ENCODE measurements at places on chromosomes 6 and 20.
A peak's percentile ranks its signal among the peaks of the same experiment; 100 is the strongest.

DNA sequence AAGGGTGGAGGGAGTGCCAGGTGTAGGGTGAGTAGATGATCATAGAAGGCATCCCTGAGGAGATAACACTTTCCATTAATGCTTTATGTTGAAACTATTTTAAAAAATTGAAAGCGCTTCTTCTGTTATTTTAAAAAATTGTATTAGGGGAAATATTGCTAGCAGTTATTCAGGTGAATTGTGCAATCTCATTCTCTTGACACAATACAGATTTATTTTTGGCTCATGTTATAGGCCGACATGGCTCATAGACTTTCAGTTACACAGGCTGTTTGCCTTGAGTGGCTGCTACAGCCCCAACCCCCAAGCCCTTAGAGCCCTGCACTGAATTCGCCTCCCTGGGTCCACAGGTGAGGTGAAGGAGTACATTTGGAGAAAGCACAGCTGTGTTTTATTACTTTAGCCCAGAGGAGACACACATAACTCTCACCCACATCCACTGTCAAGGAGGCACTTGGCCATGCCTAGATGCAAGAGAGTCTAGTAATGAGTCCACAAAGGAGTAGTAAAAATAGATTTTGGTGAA lies 228.2 kb downstream of the RFPL4B start:
- DNase-seq = no peak

GRCh38 chr6:107634324-107635056 lies 144.6 kb downstream of the SOBP start:
- no peak for DNase-seq

DNA sequence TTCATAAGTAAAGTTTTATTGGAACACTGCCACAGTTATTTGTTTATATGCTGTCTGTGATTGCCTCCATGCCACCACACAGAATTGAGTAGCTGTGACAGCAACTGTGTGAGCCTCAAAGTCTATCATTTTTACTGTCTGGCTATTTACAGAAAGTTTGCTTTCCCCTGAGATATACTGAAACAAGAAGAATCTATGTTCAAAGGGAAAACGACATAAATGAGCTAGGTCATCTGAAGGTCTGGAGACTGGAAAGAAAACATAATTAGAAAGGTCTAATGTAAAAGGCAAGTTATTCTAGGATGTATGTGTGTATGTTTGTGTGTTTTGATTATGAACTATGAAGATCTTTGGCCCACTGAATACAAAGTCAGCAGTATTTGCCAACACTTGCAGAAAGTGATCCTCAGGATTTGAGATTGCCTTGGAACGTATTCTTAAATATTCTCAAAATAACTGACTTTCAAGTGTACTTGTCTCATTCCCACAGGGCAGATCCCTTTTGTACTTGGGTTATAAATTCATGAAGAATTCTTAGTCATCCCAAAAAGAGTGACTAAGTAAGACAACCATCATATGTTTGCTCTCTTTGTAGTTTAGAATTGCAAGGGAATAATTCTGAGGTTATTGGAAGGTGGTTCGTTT lies 677.7 kb downstream of the DOK5 start:
- DNase-seq = peak; percentile 4

DNA sequence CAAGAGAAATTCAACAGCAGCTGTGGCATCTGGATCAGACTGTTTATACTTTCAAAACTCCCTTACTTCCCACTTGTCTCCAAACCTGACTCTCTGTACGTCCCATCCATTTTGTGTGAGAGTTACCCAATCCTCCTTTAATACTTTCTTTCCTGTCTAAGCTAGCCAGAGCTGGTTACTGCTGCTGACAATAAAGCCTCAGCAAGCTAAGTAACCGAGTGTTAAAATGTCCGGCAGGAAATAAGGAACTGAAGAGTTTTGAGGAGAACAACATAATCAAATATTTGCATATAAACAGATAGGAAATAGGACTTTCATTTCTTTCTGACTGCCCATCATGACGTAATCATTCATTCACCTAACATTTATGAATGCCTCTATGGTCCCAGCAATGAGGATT lies 11.6 kb downstream of the TMEM30A start:
- DNase-seq = no peak

GRCh38 chr20:25057234-25058050 lies 497 bp downstream of the ACSS1 start:
- DNase-seq = no peak

- DNase-seq = no peak
These were observed 291.2 kb upstream of the HS3ST5 start for GRCh38 chr6:114634016-114634415.

- no peak for DNase-seq
These were observed 193.2 kb downstream of the TBC1D7 start for GRCh38 chr6:13135152-13135551.

DNA sequence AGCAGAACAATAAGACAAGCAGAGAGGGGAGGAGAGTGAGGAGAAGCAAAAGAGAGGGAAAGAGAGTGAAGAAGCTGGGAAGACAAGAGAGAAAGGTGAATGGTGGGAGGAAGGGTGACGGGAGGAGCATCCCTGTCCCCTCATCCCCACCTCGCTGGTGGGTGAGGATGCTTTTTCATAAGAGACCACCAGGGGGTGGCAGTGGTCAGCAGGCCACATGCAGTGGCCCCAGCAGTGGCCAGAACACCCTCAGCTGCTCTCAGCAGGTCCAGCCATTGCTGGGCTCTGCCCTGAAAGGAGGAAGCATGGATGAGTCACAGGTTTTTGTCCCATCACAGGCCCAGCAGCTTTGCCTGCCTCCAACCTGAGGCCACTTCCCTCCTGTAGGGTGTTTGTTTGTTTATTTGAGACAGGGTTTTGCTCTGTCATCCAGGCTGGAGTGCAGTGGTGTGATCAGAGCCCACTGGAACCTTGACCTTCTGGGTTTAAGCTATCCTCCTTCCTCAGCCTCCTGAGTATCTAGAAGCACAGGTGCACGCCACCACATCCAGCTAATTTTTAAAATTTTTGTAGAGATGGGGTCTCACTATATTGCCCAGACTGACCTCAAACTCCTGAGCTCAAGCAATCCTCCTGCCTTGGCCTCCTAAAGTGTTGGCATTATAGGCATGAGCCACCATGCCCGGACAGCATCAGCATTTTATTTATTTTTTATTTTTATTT lies 24.0 kb downstream of the FGD2 start:
- no peak for DNase-seq

- no peak for DNase-seq
These were observed 2.8 kb upstream of the ZNF512B start for GRCh38 chr20:63972312-63973159.

DNA sequence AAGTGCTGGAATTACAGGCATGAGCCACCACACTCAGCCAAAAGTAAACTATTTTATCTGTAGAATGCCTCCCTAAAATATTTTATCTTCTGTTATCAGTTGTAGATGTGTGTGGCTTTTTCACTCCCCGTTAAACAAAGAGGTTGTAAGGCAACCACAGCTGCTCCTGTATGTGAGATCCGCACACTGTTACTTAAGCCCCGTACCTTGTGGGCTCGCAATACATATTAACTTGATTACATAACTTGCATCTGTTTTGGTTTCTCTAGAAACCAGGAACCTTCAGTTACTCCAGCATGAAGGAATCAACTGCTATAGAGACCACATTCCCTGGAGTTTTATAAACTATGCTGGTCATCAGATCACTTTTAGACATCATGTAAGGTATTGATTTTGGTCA lies 420.1 kb upstream of the SLC35B3 start:
- DNase-seq = no peak

DNA sequence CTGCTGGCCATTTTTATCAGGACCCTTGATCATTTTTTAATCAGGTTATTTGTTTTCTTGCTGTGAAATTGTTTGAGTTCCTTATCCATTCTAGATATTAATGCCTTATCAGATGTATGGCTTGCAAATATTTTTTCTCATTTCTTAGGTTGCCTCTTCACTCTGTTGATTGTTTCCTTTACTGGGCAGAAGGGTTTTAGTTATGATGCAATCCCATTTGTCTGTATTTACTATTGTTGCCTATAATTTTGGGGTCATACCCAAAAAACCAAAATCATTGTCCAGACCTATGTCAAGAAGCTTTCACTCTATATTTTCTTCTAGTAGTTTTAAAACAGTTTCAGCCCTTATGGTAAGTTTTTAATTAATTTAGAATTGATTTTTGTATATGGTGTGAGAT lies 172.5 kb downstream of the SLC24A3 start:
- DNase-seq = no peak

DNA sequence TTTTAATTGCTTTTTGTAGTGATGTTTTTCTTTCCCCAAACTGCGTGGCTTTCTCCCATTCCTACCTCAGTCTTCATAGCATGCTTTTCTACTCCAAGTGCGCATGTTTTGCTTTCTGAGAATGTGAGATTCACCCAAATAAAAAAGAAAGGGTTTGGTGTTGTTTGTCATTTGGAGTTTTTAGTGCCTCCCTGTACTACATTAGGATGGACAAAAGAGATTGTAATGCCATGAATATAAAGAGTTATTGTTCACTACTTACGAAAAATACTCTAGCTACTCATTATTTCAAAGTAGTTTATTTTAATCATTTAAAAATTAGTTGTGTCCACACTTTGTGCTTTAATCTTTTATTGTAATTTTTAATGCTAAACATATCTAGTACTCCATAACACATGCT lies 81.8 kb downstream of the RNF217 start:
- no peak for DNase-seq

GRCh38 chr6:105648276-105648675 lies 245.4 kb upstream of the PREP start:
- no peak for DNase-seq

- DNase-seq = peak; percentile 41
These were observed 368.7 kb downstream of the HAO1 start for GRCh38 chr20:7571521-7572055.

GRCh38 chr6:118080547-118080946 lies 173.5 kb downstream of the SLC35F1 start:
- DNase-seq = no peak

DNA sequence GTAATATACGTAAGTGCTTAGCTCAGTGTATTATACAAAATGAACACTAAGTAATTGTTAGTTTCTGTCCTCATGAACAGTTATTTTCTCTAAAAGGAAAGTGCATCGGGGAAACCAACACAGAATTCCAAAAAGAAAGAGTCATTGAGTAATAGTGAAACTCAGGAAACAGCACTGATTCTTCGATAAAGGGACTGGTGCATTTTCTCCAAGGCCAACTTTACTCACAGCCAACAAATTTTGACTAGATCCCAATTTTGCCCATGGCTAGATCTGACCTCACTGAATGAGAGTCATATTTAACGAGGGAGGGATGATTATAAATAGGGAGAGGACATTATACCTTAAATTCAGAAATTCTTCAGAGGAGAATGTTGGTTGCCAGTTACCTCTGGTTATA lies 390.9 kb upstream of the NRSN1 start:
- DNase-seq = no peak

GRCh38 chr6:8137529-8137939 lies 35.2 kb upstream of the EEF1E1 start:
- DNase-seq = no peak

DNA sequence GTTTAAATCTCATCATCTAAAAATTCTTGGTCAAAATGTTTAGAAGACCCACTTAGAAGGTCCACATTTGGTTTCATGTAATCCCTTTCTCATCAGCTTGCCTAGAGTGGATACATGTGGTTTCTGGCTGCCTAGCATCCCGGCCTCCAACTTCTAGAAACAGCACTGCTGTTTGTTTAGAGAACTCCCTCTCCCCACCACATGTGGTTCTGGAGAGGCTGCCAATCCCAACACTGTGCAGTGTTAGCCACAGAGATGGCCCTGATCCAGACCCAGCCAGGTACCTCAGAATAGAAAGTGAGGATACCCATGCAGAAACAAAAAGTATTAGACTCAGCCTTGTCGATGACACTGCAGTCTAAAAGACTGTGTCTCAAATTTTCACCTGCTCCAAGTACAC lies 241.8 kb downstream of the BCKDHB start:
- DNase-seq = no peak

GRCh38 chr20:37384683-37385174 lies 38.8 kb downstream of the SRC start:
- no peak for DNase-seq

DNA sequence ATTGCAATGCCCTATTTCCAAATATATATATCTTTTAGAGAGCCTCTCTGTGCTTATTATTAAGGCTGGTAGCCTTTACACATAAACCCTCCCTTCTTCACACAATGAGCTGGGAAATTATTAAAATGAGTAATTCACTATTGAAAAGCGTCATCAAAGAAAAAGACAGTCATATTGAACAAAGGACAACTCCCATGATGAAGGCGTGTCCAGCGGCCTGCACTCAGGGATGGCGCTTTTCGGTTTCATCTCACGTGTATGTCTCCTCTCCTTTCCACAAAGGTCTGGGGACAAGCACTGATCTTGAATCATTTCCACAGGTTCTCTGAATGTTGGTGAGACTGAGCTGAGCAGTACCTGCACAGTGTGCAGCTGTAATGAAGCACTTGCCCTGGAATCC lies 3.5 kb downstream of the SERPINB9 start:
- DNase-seq = no peak

DNA sequence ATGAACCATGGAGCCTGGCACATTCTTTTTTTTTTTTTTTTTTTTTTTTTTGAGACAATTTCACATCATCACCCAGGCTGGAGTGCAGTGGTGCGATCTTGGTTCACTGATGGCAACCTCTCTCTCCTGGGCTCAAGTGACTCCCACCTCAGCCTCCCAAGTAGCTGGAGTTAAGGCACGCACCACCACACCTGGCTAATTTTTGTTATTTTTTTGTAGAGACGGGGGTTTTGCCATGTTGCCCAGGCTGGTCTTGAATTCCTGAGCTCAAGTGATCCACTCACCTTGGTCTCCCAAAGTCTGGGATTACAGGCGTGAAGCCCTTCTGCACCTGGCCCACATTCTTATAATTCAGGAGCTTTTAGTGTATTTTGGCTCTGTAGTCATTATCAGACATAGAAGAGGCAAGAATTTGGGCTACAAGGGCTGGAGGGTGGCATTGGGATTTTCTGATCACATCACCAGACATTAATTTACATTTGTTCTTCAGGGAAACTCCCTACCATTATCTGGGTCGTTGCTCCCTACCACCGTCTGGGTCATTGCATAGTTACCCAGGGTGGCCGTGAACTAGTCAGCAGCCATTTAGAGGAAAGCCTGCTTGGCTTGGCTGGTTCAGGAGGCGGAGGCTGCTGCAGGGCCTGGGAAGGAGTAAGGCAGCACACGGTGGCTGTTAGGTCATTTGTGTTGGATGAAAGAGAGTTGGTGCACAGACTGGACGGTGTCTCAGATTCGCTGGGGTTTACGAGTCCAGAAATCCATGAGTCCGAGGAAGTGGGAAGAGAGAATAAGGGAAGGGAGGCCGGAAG lies 17.6 kb downstream of the ARID1B start:
- DNase-seq = no peak

DNA sequence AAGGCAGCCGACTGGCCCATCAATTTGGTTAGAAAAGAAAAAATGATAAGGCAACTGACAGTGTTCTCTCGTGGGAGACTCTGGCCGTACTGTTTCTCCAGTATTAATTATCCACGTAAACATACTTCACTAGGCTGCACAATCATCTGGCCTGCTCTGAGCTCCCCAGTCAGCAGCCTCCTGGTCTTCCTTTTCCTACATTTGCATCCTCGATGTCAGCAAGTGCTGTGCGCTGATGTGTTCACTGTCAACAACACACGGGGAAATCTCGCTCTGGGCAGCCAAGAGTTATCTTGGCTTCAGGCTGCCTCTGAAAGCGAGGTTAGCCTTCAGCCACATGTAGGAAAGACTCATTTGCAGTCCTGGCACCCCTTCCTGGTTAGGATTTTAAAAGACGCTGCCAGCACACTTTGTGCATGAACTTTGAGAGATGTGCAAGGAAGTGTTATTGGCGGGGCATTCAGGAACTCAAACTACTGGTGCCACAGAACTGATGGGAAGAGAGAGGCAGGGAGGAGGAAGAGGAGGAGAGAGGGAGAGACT lies 460.5 kb upstream of the ARID1B start:
- DNase-seq = no peak

- DNase-seq = no peak
These were observed 20.5 kb upstream of the PI3 start for GRCh38 chr20:45154183-45154582.

All from fibroblast of skin of left biceps (primary cell).